ENCODE measurements at places on chromosomes 7 and 10. TPM values are rescaled to one million over a fixed set of nuclear protein-coding genes. Genes with fewer than 3 reads are reported as not detected.

DNA sequence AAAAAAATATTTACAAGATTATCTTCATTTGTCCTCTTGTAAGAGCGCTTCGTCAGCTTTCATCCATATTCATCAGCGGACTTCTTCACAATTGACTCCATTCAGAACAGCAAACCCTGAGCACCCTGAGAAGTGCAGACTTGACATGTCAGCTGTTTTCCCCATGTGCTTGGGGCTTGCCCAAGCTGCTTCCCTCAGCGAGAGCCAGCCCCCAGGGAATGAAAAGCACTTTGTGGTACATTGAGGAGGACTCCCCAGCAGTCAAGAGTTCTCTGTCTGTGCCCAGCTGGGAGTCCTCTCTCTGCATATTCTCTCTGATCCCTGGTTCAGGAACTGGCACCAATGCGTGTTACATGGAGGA, 22.7 kb downstream of the HKDC1 start:
- no peak overlapping the region for H3K4me3 ChIP-seq
- H3K27ac ChIP-seq = no peak overlapping the region
- H3K4me1 ChIP-seq = no peaks in the 10 kb centered on the region
- H3K27me3 ChIP-seq = no peaks in the 10 kb centered on the region
- no peak for DNase-seq
- no peaks in the 10 kb centered on the region for H3K36me3 ChIP-seq

DNA sequence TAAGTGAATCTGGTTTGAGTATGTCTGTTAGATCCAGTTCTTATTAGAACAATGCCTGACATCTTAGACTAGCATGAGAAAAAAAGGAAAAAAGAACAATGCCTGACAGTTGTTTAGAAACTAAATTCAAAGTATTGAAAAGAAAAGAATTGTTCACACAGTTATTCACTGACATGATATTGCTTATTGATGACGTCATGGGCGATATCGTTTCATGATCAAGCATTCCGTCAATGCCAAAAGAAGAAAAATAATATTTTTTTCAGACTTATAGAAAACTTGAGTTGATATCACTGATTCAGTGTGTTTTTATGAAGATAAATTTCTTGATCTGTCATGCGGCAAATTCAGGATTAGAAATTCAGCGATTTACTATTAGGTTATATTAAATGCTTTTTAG, 196.5 kb upstream of the AGR3 start:
- no peaks in the 10 kb centered on the region for H3K36me3 ChIP-seq
- no peaks in the 10 kb centered on the region for H3K4me1 ChIP-seq
- no peak overlapping the region for H3K4me3 ChIP-seq

Gene SLC18A3
- not detected for total RNA-seq

DNA sequence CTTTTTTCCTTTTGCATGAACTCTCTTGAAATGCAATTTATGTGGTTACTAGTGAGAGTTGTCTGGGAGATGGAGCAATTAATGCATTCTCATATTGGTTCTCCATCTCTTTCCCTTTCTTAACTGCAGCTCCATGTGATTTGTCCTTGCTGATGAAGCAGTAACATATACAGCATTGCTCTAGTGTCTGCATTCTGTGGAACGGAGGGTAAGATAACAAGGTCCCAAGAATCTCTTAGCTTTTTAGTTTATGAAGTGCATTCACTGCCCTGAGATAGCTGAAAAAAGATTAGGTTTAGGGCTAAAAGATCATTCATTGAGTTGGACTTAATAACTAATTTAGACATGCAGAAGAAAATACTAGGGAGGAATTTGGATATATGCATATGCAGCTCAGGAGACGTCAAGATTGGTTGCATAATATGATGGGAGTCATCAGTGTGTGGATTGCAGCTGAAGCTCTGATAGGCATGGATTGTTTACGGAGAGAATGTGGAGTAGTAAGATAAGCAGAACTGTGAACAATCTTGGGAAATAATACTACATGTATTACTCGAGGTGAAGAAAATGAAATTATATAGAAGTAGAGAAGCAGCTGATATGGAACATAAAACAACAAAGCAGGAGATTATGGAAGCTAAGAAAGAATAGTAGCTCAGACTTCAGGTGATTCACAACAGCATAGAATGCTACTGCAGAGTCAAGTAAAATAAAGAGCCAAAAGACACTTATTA, 404.7 kb downstream of the ARL4A start:
- no peaks in the 10 kb centered on the region for H3K27me3 ChIP-seq
- DNase-seq = no peak
- no peak overlapping the region for H3K27ac ChIP-seq
- H3K4me1 ChIP-seq = no peaks in the 10 kb centered on the region

DNA sequence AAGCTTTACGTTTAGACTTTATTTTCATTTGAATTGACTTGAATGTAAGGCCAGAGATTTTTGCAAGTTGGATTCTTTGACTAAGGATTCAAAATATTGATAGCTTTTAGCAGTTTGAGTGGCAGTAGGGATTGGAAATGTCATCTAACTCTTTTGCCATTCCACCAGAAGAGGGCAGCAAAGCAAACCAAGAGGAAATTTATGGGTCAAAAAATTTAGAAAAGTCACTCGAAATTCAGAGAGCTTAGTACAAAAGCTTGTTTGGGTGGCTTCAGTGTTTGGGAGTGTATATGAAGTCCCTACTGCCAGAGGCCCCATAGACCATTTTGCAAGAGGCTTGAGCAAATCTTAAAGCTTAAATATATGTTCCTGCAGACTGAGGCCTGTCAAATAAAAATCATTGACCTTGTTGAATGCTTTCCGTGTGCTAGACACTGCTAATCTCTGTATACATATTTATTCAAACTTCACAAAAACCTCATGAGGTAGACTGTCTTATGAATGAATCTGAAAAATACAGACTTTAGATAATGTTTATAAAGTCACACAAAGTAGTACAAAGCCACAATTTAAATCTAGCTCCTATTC, 44.6 kb upstream of the RSBN1L start:
- H3K36me3 ChIP-seq = peaks cover 13% of the 10 kb centered on the region
- H3K4me1 ChIP-seq = no peaks in the 10 kb centered on the region
- H3K27ac ChIP-seq = no peak overlapping the region

DNA sequence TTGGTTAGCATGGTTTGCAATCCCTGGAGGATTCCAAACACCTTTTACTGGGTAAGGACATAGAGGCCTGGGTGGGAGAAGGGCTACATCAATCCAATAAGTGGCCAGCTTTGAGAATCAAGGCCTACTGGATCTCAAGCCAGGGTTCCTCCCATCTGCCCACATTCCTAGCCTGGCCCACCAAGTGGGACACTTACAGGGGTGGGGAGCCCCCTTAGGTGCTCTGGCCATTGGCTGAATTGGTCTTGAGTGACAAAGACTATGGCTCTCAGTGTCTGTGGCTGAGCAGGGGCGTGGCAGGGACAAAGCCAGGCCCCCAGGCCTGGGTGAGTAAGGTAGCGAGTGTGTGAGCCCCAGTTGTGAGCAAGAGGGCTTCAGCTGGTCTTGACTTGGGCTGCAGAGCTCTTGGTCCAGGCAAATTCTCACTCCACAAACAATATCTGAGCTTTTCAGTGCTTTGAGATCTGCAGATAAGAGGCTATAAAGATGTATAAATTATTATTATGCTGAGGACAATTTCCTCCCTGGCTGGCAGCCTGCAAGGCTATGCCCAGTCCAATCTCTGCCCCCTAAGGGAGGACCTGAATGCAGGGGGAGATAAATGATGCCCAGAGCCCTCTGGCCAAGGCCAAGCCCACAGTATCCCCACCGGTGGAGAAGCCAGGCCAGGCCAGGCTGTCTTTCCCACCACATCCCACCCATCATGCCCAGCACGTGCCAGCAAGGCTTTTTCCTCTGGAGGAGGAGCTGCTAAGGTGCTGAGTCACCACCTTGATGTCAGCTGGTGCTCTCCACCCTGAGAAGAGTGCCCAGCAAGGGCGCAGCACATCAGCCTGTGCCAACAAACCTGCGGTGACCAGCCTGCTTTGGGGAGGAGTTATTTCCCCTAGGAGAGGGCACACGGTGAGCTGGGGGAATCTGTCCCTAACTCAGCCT, 80.7 kb upstream of the DUSP5 start:
- H3K4me1 ChIP-seq = peaks cover 35% of the 10 kb centered on the region
- no peak overlapping the region for H3K4me3 ChIP-seq
- H3K27ac ChIP-seq = no peak overlapping the region

All from right atrium auricular region (tissue), 2 donors.